T-helper 1 cell (primary cell): ENCODE measurements at places on chromosomes 16 and 17.

GRCh38 chr16:9908613-9909012 lies 273.6 kb downstream of the GRIN2A start:
- DNase-seq: no peak

DNA sequence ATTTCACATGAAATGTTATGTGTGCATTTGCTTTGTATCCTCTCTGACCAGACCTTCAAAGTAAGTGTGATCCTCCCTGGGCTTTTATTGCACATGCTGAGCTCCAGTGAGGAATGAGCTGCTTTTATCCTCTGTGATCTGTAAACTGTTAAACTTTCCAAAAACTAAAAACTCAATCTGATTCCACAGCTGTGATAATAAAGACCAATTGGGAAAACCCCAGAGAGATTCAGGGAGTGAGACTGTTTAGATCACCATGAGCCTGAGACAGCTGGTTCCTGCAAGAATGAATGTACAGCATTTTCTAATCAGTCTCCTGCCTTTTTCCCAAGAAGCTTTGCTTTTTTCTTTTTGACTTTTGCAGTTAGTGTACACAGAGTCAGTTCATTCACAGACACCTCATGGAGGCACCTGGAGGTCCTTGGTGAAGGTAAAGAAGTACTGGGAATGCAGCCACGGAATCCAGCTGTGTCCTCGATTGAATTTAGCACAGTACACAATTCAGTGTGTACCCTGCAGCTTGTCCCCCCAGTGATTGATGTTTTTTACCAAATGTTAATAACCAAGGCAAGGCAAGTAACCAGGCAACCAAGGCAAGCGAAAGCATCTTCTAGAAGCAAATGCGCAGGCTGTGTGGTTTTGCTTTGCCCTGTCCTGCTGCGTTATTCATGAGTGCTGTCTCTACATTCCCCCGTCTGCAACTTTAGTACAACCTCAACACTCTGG lies 182.6 kb downstream of the LGALS9B start:
- DNase-seq: no peak

GRCh38 chr17:76345377-76345974 lies 8.2 kb downstream of the PRPSAP1 start:
- no peak for DNase-seq

DNA sequence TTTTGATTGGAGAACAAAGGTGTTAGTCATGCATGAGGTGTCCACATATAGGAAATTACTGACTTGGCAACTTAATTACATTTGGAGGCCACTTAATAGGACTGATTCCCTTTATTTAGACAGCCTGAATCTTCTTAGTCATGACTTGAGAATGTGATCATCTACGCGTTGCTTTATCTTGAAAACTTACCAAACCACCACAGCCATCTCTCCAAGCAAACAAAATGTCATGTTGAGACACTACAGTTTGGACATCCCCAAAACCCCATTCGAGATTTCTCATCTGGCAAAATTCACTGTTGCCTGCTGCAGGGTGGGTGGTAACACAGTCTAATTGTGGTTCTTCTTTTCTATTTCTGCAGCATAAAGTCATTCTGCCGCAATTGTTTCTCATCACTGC lies 176.5 kb upstream of the CDH5 start:
- DNase-seq: no peak

GRCh38 chr16:57867000-57867561 lies 64.8 kb upstream of the KIFC3 start:
- no peak for DNase-seq

DNA sequence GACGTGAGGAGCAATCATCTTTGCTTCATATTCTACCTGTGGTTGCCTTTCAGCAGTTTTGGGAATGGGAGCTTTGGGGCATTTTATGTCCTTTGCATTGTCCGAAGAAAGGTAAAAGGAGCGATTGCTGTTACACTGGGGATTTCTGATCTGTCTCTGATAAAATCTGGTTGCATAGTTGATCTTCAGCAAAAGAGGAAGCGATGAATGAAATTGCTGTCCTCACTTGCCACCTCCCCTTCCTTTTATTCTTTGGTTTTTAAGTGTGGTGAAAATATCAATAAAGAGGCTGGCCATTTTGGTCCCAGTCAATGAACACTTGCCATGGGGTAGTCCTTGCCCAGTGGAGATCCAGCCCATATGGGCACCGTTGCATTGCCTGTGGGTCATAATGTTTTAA lies 236.8 kb downstream of the MSI2 start:
- no peak for DNase-seq

GRCh38 chr17:72122765-72123529 lies 2.1 kb downstream of the SOX9 start:
- DNase-seq: no peak

GRCh38 chr16:87314990-87315420 lies 2.2 kb downstream of the C16orf95 start:
- no peak for DNase-seq

GRCh38 chr16:71426880-71427615 lies 14.8 kb downstream of the TLE7 start:
- no peak for DNase-seq

DNA sequence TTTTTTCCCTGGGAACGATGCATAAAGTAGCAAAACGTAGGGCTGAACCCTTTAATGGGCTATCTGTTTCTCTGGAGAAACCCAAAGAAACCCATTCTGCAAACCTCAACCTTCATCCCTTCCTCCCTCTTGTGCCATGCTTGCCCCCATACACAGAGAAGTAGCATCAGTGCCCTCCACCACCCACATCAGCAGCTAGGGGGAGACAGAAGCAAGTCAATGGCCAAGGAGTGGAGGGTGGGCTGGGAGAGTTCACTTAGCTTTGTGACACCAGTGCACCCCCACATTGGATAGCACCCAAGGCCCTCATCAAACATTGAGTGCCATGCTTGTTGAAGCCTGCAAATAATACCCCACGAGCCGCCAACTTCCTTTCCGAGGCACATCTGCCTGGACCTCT lies 282.4 kb downstream of the ABCC12 start:
- DNase-seq: no peak

DNA sequence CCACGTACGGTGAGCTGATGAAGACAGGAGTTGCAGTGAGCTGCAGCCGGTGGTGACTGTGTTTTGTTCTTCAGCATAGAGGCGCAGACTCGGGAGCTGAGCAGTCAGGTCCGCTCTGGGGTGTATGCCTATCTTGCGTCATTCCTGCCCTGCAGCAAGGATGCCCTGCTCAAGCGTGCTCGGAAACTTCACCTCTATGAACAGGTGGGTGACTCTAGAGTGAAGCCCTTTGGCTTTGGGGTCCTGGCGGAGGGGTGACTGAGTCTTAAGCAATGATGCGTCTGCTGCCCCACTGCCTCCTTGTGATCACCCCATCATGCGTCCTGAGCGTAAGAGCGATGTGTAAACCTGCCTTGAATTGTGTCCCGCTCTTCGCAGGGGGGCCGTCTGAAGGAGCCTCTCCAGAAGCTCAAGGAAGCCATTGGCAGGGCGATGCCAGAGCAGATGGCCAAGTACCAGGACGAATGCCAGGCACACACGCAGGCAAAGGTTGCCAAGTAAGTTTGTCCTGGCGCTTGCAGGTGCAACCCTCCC lies 22.9 kb downstream of the UBN1 start:
- no peak for DNase-seq

- no peak for DNase-seq
Observed at GRCh38 chr16:9679213-9679767, 502.9 kb downstream of the GRIN2A start.
